ENCODE measurements at places on chromosomes 12 and 14.

GRCh38 chr12:4099276-4099675 is 174.3 kb upstream of the CCND2 start:
- no peaks in the 10 kb centered on the region for H3K27me3 ChIP-seq
- H3K4me3 ChIP-seq: no peak overlapping the region
- H3K36me3 ChIP-seq: no peaks in the 10 kb centered on the region
- peaks cover 4% of the 10 kb centered on the region for H3K4me1 ChIP-seq
- H3K27ac ChIP-seq: no peak overlapping the region

GRCh38 chr14:95341115-95341514 is 21.4 kb upstream of the CLMN start:
- DNase-seq: no peak
- H3K27me3 ChIP-seq: peaks cover 16% of the 10 kb centered on the region
- H3K4me3 ChIP-seq: no peak overlapping the region
- no peaks in the 10 kb centered on the region for H3K4me1 ChIP-seq
- H3K36me3 ChIP-seq: no peaks in the 10 kb centered on the region
- no peak overlapping the region for H3K27ac ChIP-seq

GRCh38 chr12:69929125-69929524 is 104.1 kb downstream of the MYRFL start:
- no peaks in the 10 kb centered on the region for H3K4me1 ChIP-seq
- no peak for DNase-seq
- no peaks in the 10 kb centered on the region for H3K36me3 ChIP-seq

- H3K4me1 ChIP-seq: no peaks in the 10 kb centered on the region
- no peak overlapping the region for H3K4me3 ChIP-seq
- no peak for DNase-seq
- no peaks in the 10 kb centered on the region for H3K36me3 ChIP-seq
- H3K27ac ChIP-seq: no peak overlapping the region
- no peaks in the 10 kb centered on the region for H3K27me3 ChIP-seq
Measured at GRCh38 chr12:109214131-109214530, 95.0 kb downstream of the FOXN4 start.

DNA sequence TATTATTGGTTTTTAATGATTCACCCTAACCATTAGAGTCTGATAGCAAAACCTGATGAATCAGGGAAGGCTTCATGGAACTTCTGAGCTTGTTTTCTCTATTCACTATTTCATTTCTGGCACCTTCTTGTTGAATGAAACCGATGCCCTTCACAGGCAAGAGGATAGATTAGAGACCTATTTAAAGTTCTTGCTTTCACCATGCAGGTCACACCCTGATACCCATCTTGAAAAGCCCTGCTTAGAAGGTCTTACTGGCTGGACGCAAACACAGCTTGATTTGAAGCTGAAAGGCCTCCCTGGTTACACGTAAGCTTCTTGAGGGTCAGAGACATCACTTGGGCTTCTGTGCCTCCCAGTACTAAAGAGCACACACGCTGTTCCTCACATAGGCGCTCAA is 29.2 kb downstream of the TMEM229B start:
- H3K4me1 ChIP-seq: peaks cover 8% of the 10 kb centered on the region
- H3K4me3 ChIP-seq: no peak overlapping the region
- H3K27me3 ChIP-seq: no peaks in the 10 kb centered on the region
- H3K27ac ChIP-seq: no peak overlapping the region

Data from activated CD4-positive, alpha-beta T cell treated with anti-CD3 and anti-CD28 coated beads for 36 hours (primary cell).